ENCODE measurements at places on chromosomes 12 and 14.

DNA sequence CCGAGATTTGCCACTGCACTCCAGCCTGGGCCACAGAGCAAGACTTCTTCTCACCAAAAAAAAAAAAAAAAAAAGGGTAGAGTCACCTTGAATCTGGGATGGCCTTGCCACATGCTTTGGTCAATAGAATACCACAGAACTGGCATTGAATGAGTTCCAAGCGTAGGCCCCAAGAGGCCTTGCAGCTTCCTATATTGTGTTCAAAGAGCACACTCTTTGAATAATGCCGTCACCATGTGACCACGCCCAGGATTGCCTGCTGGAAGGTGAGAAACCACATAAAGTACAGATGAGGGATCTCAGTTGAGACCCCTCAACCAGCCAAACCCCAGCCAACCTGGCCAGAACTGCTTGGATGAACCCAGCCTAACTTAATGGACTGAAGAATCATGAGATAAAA, 239.2 kb upstream of the AMIGO2 start:
- DNase-seq = no peak

GRCh38 chr12:96271469-96272199, 77.5 kb downstream of the ELK3 start:
- peak; percentile 82 for DNase-seq

- no peak for DNase-seq
Measured at GRCh38 chr12:115464111-115464581, 780.2 kb upstream of the TBX3 start.

DNA sequence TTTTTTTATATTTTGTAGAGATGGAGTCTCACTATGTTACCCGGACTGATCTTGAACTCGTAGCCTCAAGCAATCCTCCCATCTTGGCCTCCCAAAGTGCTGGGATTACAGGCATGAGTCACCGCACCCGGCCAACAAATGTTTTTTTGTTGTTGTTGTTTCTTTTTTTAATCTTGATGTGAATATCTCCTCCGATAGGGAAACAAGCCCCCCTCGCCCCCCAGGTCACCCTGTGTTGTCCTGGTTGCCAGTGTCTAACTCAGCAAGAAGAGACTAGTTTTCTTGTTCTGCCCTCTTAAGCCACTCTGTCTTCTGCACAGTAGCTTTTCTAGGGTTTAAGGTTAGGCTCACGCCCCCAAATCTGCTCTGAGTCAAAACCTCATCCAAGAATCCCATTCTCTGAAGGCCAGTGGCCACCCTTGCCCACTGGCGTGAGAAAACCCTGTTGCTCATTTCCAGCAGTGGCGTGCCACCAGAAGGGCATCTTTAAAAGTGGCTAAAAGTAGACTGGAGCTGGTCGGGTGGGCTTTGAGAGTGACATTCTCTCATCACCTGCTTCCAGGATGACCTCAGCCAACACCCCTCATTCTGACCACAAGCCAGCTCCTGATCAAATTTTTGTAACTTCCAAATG, 42.7 kb downstream of the C14orf132 start:
- no peak for DNase-seq

Data from fibroblast of the aortic adventitia (primary cell).